Activated CD8-positive, alpha-beta memory T cell treated with anti-CD3 and anti-CD28 coated beads, Interleukin-2, amount 10 ng/mL, durations not matched to agents 7 days and 5 days (primary cell): ENCODE measurements at places on chromosomes 5 and 9.

- DNase-seq, result no peak
These were observed 41.9 kb downstream of the NIM1K start for GRCh38 chr5:43233946-43234345.

DNA sequence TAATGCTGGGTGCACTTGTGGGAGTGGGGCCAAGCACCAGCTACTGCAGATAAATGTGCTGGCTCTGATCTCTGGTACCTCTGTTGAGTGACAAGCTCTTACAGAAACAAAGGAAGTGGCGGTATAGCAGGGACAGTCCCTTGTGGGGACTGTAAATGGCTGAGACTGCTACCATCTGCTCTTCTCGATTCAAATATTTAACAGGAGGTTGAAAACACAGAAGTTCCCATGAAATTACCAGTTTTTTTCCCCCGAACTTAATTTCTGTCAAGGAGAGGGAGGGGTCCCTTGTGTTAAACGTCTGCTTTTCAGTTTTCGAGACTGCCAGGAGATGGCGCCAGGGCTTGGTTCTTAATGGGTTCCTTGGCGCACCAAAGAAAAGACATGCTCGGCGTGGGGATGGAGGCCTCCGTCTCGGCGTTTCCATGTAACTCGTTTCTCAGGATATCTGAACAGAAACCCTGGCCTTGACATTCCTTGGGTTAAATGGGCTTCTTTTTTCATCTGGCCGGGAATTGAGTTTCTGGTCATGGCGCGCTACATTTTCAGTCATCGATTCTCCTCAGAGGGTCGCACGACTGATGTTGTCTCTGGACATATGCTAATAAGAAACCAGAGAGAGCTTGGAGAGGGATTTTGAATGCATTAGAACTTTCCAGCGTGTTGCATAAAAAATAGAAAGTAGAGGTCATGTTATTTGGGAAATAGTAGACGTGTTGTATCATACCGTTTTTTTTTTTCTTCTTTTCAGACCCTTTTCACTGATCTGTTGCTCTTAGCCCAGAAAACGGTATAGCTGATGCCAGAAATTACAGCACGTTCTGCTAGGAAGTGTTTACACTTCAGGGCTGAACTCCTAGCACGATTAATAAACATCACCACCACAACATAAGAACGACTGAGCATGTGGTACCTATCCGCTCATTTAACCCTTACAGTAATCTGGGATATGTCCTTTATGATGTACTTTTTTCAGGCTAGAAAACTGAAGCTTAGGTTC lies 64.0 kb downstream of the CARTPT start:
- peak; percentile 57 for DNase-seq

DNA sequence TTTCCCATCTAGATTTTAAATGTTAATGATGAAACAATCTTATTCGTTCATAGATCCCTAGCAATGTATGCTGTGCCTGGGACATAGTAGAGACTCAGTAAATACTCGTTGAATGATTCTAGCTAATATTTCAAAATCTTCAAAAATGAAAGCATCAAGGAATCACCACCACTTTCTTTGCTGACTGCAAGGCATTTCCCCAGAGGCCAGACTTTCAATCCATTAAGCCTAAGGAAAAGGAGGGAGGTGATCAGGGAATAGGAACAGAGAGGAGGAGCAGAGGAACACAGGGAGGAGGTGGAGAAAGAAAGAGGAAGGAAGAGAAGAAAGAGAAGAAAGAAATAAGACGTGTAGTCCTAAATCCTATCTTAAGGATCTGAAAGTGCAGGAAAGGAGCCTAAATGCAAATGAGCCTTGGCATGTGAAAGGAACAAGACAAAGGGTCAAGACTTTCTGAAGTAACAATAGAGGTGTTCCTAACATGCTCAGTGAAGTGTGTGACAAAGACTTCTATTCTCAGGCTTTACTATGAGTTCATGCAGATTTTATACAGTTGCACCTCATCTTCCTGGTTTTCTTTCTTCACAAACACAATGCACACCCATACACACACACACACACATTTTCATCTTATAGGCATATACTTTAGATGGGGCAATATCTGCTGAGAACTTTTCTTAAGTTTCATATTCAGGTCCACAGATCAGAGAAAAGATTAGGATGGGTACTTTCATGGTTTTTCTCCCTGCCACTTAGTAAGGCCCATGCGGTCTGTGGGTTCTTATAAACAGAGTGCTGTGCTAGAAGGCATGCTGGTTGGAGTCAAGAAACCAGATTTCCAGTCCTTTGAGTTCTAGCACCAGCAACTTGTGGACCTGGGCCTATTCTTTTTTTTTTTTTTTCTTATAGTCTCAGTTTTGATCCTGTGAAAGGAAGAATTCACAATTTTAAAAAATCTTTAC lies 512.2 kb upstream of the TNC start:
- DNase-seq, result no peak

DNA sequence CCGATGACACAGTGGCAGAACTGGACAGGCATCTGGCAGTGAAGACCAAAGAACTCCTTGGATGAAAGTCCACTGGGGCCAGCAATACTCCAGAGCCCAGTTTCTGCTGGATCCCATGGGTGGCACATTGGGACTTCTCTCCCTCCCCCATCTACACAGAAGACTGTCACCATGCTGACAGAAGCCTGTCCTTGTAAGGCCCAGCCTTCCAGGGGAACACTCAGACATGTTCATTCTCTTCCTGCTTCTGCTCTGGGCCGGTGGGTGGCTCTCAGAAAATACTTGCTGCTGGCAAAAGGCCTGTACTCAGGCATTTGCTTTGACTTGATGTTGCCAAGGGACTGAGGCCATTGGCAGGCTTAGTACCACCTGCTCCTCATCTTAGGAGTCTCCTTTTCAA lies 48.3 kb upstream of the PTGS1 start:
- no peak for DNase-seq

GRCh38 chr5:81288021-81288433 lies 13.4 kb upstream of the ZCCHC9 start:
- no peak for DNase-seq

DNA sequence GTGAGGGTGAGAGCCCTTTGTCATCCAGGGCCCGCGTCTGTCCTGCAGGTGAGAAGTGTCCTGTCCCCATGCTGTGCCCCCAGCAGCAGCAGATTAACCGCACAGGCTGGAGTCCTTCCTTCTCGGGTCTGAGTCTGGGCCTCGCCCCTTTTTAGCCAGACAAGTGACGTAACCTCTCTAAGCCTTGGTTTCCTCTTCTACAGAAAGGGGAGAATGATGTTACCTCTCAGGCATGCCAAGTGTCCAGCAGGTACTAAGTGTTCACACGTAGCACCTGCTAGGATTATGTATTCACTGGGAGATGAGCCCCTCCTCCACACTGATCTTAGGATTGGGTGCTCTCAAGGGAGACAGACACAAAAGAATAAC lies 6.9 kb downstream of the NEURL1B start:
- DNase-seq, result no peak

DNA sequence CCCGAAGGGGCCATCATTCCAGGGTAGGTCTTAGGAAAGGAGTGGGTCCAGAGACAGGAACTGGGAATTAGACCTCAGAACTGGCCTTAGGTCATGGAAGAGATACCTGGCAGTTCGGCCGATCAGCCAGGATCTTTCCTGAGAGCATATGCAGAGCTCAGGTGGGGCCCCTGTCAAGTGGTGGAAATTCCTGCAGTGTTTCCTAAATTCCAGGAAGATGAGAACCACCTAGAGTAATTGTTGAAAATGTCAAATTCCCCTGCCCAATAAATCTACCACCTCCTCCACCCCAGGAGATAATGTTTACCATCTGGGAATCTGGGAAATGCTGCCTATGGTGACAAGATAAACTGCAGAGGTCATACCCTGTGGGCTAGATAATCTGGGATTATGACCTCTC lies 14.6 kb downstream of the TMEM171 start:
- no peak for DNase-seq

- no peak for DNase-seq
These were observed 1.1 kb upstream of the AKNA start for GRCh38 chr9:114388764-114389375.

GRCh38 chr5:40797273-40798011 lies 732 bp downstream of the PRKAA1 start:
- peak; percentile 85 for DNase-seq

GRCh38 chr5:126003309-126003708 lies 419.9 kb upstream of the GRAMD2B start:
- no peak for DNase-seq
